ENCODE measurements at places on chromosomes 1 and 21. TPM values are rescaled to one million over a fixed set of nuclear protein-coding genes. Genes with fewer than 3 reads are reported as not detected.

- no peak overlapping the region for H3K4me3 ChIP-seq
- H3K36me3 ChIP-seq: no peaks in the 10 kb centered on the region
- H3K4me1 ChIP-seq: no peaks in the 10 kb centered on the region
- DNase-seq: no peak
- H3K27ac ChIP-seq: no peak overlapping the region
These were observed 16.9 kb downstream of the ATG4C start for GRCh38 chr1:62800825-62801306.

HFM1 gene
- 27.1 TPM for total RNA-seq

GRCh38 chr1:229781453-229781852, 155.4 kb downstream of the URB2 start:
- no peaks in the 10 kb centered on the region for H3K36me3 ChIP-seq
- no peak overlapping the region for H3K4me3 ChIP-seq
- DNase-seq: no peak
- no peak overlapping the region for H3K27ac ChIP-seq
- H3K27me3 ChIP-seq: no peaks in the 10 kb centered on the region

CGN gene
- 31.6 TPM for total RNA-seq

SETSIP gene
- not detected for total RNA-seq

GRCh38 chr1:57109247-57109646, 143.4 kb upstream of the C8B start:
- no peaks in the 10 kb centered on the region for H3K36me3 ChIP-seq
- no peak overlapping the region for H3K4me3 ChIP-seq
- DNase-seq: no peak
- H3K4me1 ChIP-seq: peaks cover 8% of the 10 kb centered on the region
- no peak overlapping the region for H3K27ac ChIP-seq

- peak overlapping the region; percentile 56 for H3K27ac ChIP-seq
- peaks cover 36% of the 10 kb centered on the region for H3K4me1 ChIP-seq
- DNase-seq: peak; percentile 67
These were observed 6.0 kb downstream of the CYB561D1 start for GRCh38 chr1:109499661-109500536.

DNA sequence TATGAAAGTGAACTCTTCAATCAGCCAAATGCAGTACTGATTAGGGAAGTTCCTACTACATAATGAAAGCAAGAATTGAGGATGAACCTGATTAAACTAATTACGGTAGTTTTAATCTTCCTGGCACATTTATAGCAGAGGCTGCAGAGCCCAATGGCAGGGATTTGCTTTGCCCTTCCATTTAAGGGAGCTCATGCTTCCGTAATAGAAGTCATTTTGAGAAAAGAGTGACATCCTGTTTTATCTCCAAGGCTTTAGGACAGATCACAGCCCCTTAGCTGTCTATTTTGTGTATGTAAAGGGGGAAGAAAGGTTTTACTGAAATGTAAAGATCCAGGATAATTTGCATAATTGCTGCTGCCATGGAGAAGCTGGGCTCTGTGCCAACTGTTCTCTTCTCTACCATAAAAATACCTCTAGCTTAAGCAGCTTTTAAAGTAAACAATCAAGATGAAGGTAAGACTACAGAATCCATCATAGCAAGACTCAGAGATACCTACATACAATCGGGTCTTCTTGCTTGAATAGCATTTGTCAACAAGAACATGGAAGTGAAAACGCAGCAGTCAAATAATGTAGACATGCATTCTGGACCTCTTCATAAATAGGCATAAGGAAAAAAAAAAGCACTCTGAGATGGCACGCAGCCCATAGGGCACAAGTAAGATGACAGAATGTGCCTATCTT, 62.5 kb downstream of the ASH1L start:
- no peak overlapping the region for H3K4me3 ChIP-seq
- no peak for DNase-seq
- H3K4me1 ChIP-seq: no peaks in the 10 kb centered on the region
- no peak overlapping the region for H3K27ac ChIP-seq

MAN1C1 gene
- total RNA-seq: 12.8 TPM

DNA sequence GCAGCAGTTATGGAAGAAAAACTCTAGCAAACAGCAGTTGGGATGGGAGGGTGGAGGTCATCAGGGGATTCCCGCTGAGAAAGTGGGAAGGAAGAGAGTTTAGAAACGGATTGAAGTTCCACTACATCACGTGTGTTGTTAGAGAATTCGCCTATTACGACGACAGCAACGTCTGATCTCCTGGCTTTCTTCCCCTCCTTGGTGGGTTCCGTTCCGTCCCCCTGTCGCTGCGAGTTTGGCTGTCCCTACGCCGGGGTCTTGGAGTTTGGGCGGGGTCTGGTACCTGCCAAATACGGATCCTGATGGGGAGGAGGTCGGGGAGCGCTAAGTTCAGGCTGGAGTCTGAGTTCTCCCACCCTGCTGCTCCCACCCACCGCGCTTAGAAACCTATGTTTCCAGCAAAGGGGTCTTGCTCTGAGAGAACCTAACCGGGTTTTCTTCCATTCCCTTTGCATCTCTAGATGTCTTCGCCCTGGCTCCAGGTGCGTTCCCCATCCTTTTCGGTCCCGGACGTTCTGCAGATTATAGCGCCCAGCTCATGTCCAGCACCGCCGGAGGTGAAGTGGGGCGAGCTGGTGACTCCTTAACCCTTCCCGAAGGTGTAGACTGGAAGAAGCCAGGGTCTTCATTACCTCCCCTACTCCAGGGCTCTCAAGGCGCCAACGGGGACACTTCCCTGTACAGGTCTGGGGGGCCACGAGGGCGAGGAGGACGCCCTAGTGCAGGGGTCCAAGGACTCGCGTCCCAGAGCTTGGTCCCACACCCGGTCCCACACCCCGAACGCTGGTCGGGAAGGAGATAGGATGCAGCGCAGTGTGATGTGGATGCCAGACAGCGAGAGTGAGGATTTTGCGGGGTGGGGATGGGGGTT, 641 bp upstream of the KCNK2 start:
- H3K4me3 ChIP-seq: peak overlapping the region; percentile 27
- H3K27me3 ChIP-seq: no peaks in the 10 kb centered on the region
- no peak overlapping the region for H3K27ac ChIP-seq
- no peaks in the 10 kb centered on the region for H3K36me3 ChIP-seq
- peaks cover 5% of the 10 kb centered on the region for H3K4me1 ChIP-seq

GRCh38 chr1:6347641-6348487, 45.7 kb downstream of the ACOT7 start:
- H3K4me1 ChIP-seq: peaks cover 20% of the 10 kb centered on the region
- H3K4me3 ChIP-seq: no peak overlapping the region
- no peaks in the 10 kb centered on the region for H3K36me3 ChIP-seq
- DNase-seq: peak; percentile 48
- H3K27ac ChIP-seq: no peak overlapping the region

Data from testis (tissue), 5 donors.